ENCODE measurements at places on chromosomes 4 and X.

DNA sequence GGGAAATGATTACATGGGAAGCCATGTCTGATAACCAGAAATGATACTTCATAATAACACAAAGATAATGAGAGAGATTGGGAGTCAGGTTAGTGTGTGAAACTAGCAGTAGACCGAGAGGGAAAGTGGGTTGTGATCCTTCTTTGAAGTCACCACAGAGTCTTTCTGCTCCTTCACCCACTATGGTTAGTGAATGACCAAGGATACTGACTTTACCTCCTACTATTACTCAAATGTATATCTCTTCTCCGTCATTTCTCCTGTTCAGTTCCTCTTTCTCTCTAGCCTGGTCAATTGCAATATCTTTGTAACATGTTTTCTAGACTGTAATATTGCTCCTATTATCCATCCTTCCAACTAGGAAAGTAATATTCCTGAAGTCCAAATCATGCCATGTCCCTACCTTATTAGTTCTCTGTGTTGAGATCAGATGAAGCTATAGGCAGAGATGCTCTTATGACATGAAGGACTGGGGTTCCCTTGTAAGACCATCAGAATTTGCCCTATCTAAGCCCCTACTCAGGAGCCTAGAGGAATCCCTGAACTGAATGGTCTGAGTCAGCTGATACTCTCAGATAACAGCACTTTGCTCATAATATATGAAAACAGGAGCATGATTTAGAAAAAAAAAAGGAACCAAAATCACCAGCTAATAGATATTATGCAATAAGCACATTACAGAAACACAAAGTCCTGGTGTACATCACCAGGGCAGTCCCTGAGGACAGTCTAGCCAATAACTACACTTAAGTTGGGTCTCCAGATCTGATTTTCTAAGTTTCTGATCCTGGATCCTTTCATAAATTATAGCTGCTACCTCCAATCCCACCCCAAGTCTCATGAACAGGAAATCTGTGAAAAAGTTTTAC, 81.2 kb downstream of the SHROOM3 start:
- DNase-seq: no peak

DNA sequence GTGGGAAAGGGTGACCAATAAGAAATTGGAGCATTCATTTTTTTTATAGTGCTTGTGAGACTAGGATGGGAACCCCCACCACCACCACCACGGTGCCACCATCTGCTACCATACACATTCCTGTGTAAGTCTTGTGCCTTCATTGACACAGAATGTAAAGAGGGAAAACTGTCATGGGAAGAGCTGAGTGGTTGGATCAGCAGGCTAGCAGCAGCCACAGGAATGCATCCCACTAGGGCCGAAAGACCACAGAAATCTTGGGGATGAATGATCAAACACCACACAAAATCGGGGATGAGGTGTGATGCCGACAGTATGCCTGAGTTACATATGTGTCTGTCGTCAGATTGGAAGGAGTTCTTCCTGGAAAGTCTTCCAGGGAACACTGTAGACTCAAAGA, 69.2 kb downstream of the SRPX start:
- no peak for DNase-seq

GRCh38 chr4:155179216-155179615, 29.2 kb upstream of the NPY2R start:
- no peak for DNase-seq

DNA sequence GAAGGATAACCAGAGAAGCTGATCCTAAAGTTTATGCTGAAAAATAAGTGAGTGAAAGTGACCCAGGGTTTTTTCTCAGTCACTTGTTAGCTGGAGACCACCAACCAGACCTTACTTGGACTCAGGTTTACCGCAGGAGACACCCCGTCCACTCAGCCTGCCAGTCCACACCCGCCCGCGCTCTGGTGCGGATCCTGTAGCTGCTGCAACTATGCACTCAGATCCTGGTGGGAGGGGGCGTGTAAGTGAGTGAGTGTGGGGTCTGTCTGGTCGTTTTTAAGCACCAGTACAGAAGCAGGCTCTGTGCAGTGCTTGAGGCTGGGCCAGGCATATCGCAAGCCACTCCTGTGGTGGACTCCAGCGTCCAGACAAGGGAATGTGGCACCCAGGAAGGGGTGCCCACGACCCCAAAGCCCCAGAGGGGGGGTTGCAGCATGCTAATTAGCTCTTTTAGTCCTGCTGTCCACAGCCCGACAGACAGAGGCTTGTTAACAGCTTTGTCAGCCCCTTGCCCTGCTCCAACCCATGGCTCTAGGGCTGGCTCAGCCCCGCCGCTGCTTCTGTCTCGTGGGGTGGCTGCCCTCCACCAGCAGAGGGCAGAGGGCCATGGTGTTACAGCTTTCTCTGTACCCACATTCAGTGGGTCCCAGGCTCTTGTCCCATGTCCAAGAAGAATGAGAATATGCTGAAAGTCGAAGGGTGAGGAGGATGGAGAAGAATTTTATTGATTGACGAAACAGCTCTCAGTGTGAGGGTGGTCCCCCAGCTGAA, 40.4 kb upstream of the PPP1R2C start:
- DNase-seq: no peak

GRCh38 chrX:127574829-127575228, 477.4 kb downstream of the ACTRT1 start:
- no peak for DNase-seq

GRCh38 chr4:42225286-42225685, 72.8 kb upstream of the BEND4 start:
- no peak for DNase-seq

DNA sequence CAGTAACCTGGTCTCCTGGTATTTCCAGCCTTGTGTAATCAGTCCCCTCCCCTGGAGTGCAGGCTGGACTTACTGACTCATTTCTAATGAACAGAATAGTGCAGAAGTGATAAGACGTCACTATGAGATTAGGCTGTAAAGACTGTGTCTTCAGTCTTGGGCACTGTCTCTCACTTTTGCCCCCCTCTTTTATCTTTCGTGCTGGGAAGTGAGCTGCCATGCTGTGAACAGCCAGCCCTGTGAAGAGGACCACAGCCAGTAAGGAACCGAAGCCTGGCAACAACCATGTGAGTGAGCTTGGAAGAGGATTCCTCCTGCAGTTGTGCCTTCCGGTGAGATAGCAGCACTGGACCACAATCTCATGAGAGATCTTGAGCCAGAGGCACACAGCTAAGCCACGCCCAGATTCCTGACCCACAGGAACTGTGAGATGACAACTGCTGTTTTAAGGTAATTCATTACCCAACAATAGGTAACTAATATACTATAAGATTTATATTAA, 67.5 kb upstream of the GPR34 start:
- no peak for DNase-seq

DNA sequence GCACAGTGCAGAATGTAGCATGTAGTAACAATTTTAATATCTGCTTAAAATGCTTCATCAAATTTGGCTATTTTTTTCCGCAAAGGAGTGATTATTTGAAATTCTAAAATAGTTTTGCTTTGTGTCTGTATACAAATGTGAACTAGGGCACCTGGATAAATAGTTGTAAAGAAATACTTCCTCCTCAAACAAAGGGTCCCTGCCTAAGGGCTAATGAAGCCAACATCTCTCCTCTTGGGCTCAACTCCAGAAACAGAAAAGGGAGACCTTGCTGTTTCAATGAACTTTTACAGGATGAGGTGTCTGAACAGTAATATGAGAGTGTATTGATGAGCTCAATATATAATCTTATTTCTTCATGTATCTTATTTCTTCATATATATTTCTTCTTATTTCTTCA, 30.8 kb upstream of the SCOC start:
- DNase-seq: no peak

Measured in CD4-positive, alpha-beta T cell treated with Interleukin-10 for 1 hour (primary cell).